ENCODE measurements at places on chromosomes 6 and 20.

DNA sequence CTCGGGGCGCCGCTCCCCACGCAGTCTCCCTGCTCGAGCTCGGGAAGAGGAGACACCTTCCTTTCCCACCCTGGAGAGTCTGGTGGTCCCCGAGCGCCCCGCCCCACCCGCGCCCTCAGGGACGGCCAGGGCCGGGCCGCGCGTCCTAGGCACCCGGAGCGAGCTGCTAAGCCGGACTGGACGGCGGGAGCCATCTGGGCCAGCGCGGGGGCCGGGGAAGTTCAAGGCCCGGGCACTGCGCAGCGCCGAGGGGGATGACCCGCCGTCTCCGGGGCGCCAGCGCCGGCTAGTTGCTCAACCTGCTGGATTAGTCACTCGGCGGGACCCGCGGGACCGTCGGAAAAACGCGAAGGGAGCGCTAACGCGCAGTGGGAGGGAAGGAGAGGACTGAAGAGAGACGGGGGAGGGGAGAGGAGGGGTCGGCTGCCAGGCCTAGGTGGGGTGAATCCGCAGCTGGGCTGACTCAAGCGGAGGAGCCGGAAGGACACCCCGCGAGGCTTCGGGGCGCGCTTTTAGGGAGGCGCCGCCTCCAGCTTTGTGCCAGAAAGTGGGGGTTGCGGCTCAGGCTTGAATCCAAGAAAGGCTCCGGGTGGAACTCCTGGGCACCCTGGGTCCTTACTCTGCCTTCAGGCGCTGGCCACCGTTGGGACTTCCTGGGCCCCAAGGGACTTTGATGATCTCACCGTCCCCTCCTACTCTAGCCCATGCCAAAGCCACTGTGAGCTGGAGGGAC, 75.7 kb upstream of the FOXP4 start:
- DNase-seq: peak; percentile 12

DNA sequence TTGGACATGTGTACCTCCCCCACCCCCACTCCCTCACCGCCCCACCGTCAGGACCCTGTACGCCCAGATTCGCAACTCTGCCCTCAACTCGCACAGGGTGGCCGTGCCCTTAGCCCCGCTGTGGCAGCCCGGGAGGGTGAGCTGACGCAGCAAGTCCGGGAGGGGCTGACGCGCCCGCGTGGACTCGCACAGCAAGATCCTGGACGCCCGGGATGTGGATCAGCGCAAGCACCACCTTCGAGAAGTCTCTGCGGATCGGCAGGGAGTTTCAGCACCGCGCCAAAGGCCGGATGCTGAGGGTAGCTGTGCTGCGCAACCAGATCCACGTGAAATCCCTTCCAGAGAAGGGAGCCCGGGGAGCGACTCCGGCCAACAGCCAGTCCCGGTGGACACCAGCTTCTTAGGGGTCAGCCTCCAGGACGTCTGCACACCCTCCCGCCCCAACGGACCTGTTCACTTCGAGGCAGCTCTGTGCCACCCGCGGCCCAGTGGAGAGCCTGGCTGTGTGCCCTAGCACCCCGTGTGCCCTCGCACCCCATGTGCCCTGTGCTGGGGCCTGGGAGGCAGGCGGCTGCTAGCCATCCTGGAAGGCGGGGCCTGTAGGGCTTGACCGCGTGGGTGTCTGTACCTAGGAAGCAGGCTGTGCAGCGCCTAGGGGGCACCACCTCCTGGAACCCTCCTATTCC, 6.7 kb upstream of the GJA10 start:
- DNase-seq: peak; percentile 11

GRCh38 chr6:234706-235372, 57.4 kb upstream of the DUSP22 start:
- DNase-seq: no peak

- DNase-seq: peak; percentile 65
These were observed 39.7 kb upstream of the TULP1 start for GRCh38 chr6:35552285-35552917.

DNA sequence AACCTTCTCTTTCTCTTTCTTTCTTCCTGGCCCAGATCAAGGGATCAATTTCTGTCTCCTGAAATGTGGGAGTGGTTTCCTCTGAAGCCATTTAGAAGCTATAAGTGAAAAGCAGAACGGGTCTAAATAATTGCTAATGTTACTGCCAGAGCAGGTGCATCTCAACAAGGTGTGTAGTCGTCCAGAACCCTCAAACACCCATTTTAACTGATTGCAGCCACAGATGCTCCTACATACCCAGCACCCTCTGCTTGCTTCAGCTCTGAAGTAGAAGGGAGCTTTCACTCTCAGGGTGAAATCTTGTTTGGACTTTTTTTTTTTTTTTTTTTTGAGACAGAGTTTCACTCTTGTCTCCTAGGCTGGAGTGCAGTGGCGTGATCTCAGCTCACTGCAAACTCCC, 592.1 kb upstream of the ARID1B start:
- DNase-seq: no peak

DNA sequence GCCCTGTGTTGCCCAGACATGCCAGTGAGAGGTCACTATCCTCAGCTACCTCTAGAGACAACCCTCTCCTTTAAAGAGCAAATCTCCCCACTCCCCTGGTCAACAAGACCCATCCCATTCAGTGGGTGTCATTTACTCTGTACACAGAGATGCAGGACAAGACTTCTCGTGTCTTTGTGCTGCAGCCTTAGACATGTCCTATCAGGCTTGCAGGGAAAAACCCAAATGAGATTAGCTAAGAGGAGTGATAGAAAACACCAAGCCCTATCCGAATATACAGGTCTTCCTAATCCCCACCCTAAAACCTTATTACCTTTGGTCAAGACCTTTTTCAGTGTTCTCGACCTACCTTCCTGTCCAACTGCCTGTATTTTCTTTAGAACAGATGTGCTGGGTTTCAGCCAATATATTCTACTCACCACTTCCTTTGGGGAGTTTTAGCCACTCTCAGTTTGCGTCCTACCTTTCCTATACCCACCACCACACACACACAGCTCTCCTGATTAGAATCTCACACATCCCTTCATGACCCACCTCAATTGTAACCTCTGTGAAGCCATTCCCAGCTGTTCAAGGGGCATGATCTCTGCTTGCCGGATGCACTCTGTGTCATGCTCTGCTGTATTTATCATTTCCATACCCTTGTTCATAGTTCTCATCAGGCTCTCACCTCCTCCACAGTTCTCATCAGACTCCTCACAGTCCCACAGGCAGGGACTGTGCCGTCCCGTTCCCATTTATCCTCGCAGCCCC, 39.7 kb downstream of the TRAM2 start:
- no peak for DNase-seq

GRCh38 chr6:23179994-23180393, 610.6 kb downstream of the HDGFL1 start:
- DNase-seq: no peak

GRCh38 chr20:15674253-15675060, 898.8 kb downstream of the KIF16B start:
- no peak for DNase-seq

GRCh38 chr20:60214901-60215815, 256.9 kb downstream of the CDH26 start:
- DNase-seq: no peak

GRCh38 chr6:85680388-85680787, 37.7 kb upstream of the SYNCRIP start:
- no peak for DNase-seq

GRCh38 chr6:133062077-133062476, 179.1 kb upstream of the EYA4 start:
- DNase-seq: no peak

GRCh38 chr6:81727876-81728517, 24.5 kb downstream of the TENT5A start:
- peak; percentile 2 for DNase-seq

DNA sequence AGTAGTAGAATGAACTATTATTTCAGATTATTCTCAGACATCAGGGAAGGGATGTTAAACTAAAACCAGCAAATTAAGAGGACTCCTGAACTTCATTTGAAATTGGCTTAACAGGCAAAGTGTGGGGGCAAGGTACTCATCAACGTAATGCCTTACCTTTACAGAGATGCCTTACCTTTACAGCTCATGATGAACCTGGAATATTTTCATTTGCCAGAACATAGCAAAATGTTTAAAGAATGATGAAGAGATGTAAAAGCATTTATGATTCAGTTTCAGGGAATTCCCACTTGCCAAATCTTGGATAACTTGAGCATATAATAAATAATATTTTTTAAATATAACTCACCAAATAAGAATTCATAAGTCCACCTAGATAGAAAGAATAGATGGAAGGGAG, 207.5 kb downstream of the TINAG start:
- DNase-seq: no peak

GRCh38 chr6:143836150-143836549, 7.0 kb upstream of the LTV1 start:
- DNase-seq: no peak

DNA sequence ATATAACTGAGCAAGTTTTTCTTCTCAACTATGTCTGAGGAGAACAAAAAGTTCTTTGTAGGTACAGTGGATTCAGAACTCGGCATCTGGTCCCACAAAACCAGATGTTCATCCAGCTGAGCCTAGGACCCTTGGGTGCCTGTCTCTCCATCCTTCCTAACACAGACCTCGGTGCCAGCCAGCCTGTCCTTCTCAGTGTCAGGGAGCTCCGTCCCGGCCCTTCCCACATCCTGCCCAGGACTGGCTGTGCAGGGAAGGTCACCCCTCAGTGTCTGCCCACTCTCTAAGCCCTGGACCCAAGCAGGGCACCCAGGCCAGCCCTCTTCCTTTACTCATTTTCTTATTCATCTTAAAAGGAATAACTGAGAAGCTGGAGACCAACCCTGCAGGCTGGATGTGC, 32.0 kb upstream of the AGPAT4 start:
- DNase-seq: no peak

DNA sequence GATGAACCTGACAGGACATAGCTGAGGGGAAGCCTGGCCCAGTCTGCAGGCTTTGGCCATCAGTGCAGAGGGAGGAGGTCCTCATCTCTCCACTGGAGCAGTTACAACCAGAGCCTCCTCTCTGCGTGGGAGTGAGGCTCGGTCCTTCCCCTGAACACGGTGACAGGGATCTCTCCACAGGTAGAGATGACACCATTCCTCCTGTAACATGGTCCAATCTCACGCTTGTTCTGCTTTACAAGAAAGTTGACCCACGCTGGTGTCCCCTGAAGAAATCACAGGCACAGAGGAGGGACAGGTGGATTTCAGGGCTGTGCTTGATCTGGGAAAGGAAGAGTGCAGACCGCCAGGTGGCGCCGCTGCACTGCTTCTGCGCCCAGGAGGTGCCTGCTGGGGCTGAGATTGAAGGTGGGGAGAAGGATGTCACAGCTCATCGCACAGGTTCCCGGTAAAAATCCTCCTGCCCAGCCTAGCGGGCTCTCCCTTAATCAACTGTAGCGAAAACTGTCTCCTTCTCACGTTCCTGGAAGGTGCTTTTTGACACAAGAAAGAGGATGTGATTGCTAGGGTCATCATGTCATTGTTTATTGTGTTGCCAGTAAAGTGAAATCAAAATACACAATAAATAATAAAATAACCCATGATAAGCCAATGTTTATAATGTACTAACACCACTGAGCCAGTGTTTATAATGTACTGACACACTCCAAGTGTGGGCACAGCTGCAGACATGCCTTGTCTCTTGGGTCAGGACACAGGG, 20.4 kb downstream of the HLA-G start:
- peak; percentile 86 for DNase-seq

DNA sequence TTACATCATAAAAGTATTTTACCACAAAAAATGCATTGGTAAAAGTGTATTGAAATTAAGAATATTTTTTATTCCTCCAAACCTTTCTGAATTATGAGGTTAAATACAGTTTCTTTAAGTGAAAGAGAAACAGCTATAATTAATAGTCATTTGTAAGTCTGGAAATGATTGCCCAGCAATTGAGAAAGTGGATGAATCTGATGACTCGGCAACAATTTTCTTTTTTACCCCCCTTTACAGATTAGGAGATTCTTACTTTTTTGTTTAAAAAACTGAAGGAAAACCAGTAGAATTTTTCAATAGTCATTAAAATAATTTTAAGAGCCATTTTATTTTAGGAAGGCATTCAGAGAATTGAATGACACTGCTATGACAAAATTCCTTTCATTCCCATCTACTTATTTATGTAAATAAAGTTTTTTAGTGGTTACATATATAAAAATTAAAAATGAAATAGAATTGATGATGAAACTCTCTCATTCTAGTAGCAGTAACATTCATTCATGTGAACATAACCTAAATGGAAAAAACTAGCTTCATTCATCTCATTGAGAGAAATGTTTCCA, 169.6 kb upstream of the PRND start:
- no peak for DNase-seq

DNA sequence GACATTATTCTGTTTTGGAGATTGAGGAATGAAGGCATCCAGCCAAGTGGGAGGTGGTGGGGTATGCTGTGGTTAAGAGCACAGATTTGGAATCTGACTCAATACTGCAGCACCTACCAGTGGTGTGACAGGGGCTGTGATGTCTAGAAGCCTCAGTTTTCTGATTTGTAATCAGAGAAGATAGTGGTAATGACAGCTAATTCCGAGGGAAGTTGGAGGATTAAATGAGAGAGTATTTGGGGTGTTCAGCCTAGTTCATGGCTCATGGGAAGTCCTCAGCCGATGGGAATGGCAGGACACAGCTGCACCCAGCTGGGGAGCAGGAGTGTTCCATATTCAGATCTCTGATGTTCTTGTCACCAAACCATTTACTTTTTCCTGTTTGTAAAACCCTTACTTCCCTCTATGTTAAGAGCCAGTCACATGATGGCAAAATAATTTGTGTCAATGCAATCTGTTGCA, 9.3 kb downstream of the SLC9A8 start:
- DNase-seq: no peak

DNA sequence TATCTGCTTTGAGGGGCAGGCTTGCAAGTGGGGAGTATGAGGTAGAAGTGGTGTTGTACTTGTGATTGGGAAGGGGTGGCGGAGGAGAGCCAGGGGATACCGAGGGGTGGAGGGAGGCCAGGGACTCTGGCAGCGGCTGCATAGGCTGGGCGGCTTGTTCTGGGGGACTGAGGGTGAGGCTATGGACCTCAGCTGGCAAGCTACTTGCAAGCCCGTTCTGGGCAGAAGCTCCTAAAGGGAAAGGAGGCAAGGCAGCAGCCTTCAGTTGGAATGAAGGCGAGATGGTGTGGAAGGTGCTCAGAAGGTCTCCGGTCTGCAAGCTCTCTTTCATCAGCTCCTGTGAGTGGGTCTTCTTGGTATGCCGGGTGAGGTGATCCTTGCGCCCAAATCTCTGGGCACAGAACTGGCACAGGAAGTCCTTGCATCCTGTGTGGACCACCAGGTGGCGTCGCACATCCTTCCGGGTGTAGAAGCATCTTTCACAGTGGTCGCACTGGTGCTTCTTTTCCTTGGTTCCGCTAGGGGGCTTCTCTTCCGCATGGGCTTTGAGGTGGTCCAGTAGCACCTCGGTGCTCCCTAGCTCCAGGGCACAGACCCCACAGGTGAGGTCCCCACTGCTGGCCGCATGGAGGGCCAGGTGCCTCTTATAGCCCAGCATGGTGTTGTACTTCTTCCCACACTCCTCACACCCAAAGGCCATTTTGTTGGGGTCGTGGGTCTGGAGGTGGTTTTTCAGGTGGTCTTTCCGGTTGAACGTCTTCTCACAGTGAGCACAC, 66.0 kb downstream of the PLAGL1 start:
- peak; percentile 64 for DNase-seq

GRCh38 chr6:27806981-27807440, 105.2 kb downstream of the OR2B2 start:
- no peak for DNase-seq

- no peak for DNase-seq
These were observed 6.9 kb downstream of the RTEL1 start for GRCh38 chr20:63664861-63665594.

GRCh38 chr6:115544765-115545671, 515.7 kb downstream of the FRK start:
- no peak for DNase-seq

Data from stimulated activated CD4-positive, alpha-beta T cell treated with anti-CD3 and anti-CD28 coated beads, Interleukin-4, amount 100 ng/mL, for 1 hour (primary cell).